ENCODE measurements at places on chromosomes 4 and X. TPM values are rescaled to one million over a fixed set of nuclear protein-coding genes. Genes with fewer than 3 reads are reported as not detected.

Gene GPR173
- 0.11 TPM for total RNA-seq

Gene CTAG1B
- total RNA-seq, result not detected

Gene EPGN
- total RNA-seq, result not detected

Gene MAGEB16
- total RNA-seq, result not detected

Gene STBD1
- total RNA-seq, result 0.19 TPM

Gene FGFRL1
- total RNA-seq, result 27.6 TPM

Gene ANXA10
- total RNA-seq, result not detected

Gene HSFX2
- not detected for total RNA-seq

Gene ZDHHC15
- total RNA-seq, result not detected

Gene PRR32
- not detected for total RNA-seq

Gene ATP8A1
- 45.7 TPM for total RNA-seq

Gene PDGFRA
- 0.41 TPM for total RNA-seq

Gene MAP7D2
- 0.18 TPM for total RNA-seq

Gene MAN2B2
- 21.4 TPM for total RNA-seq

Gene MAPK10
- not detected for total RNA-seq

Gene MND1
- total RNA-seq, result 31.1 TPM
